ENCODE measurements at places on chromosomes 1 and 21. TPM values are rescaled to one million over a fixed set of nuclear protein-coding genes. Genes with fewer than 3 reads are reported as not detected.

The TBX19 gene
- 1.6 TPM for total RNA-seq

The HCRTR1 gene
- not detected for total RNA-seq

The HORMAD1 gene
- total RNA-seq: 0.65 TPM

The LCE1E gene
- not detected for total RNA-seq

The HMCN1 gene
- total RNA-seq: 76.6 TPM

The TTC24 gene
- total RNA-seq: not detected

The DPH5 gene
- total RNA-seq: 52.1 TPM

The AQP10 gene
- 0.13 TPM for total RNA-seq

The FLG gene
- under 0.01 TPM for total RNA-seq

The LRRC53 gene
- total RNA-seq: not detected

The KCNE2 gene
- total RNA-seq: not detected

The PRAMEF5 gene
- not detected for total RNA-seq

The SSU72 gene
- 54.5 TPM for total RNA-seq

The MDM4 gene
- 54.2 TPM for total RNA-seq

The LCE1D gene
- total RNA-seq: not detected

The FCRL3 gene
- total RNA-seq: not detected

The RER1 gene
- total RNA-seq: 112 TPM

The RGS13 gene
- total RNA-seq: not detected

The PRELP gene
- total RNA-seq: 19.5 TPM

The EVI5 gene
- 27.3 TPM for total RNA-seq

The LCE3D gene
- not detected for total RNA-seq
